ENCODE measurements at places on chromosomes 11 and 22. TPM values are rescaled to one million over a fixed set of nuclear protein-coding genes. Genes with fewer than 3 reads are reported as not detected.

- DNase-seq, result no peak
Measured at GRCh38 chr11:65205602-65205967, 23.9 kb downstream of the CAPN1 start.

- DNase-seq, result no peak
Measured at GRCh38 chr11:58395581-58395980, 11.1 kb downstream of the OR5B3 start.

DNA sequence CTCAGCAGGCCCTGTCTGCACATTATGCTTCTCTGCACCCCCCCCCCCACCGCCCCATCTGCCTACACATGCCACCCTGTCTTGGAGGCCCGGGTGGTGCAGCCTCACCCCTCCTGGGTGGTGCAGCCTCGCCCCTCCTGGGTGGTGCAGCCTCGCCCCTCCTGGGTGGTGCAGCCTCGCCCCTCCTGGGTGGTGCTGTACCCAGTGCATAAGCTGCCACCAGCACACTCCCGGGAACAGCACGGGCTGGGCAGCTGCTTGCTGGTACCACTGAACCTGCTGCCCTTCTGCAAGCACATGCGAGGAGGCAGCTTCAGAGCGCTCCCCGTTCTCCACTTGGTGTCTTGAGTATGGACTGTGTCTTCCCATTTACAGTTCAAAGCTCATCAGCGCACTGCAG lies 69.3 kb downstream of the NCAPD3 start:
- DNase-seq, result no peak

GRCh38 chr11:86395061-86395551 lies 20.4 kb downstream of the CCDC81 start:
- no peak for DNase-seq

GRCh38 chr11:30619767-30620166 lies 33.6 kb upstream of the MPPED2 start:
- DNase-seq, result no peak

DNA sequence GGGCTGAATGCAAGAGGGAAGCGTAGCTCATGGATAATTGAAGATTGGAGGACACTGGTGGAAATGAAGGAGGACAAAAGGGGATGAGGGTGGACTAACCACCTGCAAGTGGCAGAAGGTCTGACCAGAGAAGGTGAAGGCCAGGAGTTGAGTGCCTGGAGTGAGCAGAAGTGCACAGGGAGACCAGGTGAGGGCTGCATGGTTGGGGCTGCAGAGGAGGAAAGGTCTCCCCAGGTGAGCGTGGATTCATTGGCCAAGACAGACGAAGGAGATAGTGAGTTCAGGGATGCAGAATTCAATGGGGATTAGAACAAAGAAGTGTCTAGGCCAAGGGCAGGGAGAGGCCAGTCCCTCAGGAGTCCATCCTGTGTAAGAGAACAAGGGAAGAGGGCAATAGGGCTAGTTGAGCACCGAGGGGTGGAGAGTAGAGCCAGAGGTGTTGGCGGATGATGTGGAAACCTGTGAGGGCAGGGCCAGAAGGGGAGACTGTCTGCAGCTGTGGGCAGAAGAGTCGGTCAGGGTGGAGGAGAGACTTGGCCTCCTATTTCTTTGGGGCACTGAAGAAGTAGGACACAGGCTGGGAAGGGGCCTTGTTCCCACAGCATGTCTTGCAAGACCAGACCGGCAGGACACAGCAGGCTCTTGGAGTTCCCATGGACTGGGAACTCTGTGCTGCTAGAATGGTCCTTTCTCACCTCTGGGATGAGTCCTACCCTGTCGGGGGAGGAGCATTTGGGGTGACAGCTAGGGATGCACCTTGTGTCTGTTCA lies 6.7 kb downstream of the TRIM29 start:
- DNase-seq, result no peak

- no peak for DNase-seq
Measured at GRCh38 chr11:134574947-134575346, 162.9 kb upstream of the B3GAT1 start.

The MRGPRX1 gene
- not detected for polyA plus RNA-seq

The FREY1 gene
- polyA plus RNA-seq, result not detected

The CLNS1A gene
- polyA plus RNA-seq, result 179 TPM

The OR52I2 gene
- not detected for polyA plus RNA-seq

The GGT1 gene
- polyA plus RNA-seq, result 50.8 TPM

Data from renal cortex interstitium (tissue), 15 donors.